Activated naive CD4-positive, alpha-beta T cell treated with Interleukin-2 at 50 U/mL for 16 hours (primary cell): ENCODE measurements at places on chromosomes 11 and 22.

DNA sequence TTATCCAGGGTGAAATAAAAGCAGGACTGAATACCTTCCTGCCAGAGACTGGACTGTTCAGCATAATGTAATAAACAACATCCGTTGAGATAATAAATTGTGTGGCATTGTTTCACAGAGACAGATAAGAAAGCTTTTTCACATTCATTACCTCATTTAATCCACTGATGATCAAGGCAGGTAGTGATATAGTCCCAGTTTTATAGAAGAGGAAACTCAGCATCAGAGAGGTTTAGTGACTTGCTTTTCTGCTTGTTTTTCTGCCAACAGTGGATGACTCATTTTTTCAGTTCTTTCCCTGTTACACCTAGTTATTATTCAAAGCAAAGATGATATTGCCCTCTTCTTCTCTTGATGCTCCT is 4.0 kb downstream of the MYO18B start:
- no peak for DNase-seq

DNA sequence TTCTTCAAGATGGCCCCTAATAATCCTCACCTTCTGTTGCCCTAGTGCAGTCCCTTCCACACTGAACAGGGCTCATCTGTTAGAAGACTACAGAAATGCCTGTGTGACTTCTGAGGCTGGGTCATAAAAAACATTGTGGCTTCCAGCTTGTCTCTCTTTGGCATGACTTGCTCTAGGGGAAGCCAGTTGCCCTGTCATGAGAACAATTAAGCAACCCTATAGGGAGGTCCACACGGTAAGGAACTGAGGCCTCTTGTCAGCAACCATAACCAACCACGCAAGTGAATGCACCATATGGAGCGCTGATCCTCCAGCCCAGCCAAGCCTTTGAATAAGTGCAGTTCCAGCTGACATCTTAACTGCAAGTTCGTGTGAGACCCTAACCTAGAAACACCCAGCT is 2.6 kb downstream of the LIPT2 start:
- DNase-seq, result no peak

DNA sequence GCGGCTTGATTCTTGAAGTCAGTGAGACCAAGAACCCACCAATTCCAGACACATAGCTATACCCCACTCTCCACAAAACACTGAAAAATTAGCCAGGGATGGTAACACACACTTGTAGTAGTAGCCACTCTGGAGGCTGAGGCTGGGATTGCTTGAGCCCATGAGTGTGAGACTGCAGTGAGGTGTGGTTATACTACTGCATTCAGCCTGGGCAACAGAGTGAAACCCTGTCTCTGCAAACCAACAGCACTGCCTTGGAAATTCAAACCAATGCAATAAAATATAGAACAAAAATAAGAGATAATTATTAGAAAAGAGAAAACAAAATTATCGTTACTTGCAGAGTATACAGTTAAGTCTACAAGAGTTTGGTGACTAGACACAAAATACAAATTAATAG is 20.2 kb upstream of the PRDM10 start:
- DNase-seq, result no peak

GRCh38 chr22:27755521-27756211 is 45.9 kb downstream of the MN1 start:
- no peak for DNase-seq

- no peak for DNase-seq
These were observed 13.3 kb upstream of the CD81 start for GRCh38 chr11:2363577-2364370.

DNA sequence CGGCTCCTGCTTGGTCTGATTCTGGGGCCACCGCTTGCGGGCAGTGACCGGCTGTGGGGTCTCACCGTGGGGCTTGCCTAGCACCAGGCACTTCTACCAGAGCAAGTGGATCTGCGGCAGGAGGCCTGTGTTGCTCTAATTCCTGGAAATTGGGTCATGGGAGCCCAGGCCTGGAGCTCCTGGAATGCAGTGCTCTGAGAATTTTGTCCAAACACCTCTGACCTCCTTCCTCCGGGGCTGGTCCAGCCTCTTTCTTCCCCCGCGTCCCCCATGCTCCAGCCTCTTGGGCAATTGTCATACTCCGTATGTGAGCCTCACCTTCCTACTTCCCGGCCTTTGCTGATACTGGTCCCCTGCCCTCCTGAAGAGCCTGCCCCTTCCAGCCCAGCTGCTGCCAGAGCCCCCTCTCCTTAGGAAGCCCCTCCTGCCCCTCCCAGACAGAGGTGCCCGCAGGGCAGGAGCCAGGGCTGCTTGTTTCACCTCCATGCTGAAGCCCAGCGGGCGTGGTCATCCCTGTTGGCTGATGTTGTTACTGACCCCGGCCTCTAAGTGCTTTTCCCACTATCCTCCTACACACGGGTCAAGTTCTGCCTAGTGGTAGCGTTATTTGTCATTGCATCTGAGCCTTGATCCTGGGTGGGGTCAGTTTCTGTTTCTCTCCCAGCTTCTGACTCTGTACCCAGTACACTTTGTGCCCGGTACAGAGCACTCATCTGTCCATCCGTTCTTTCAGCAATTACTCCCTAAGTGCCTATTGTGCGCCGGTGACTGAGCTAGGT is 9.6 kb downstream of the MGAT3 start:
- no peak for DNase-seq

- no peak for DNase-seq
These were observed 74.3 kb downstream of the ACER3 start for GRCh38 chr11:76935042-76935441.

- no peak for DNase-seq
These were observed 52.8 kb downstream of the MN1 start for GRCh38 chr22:27748751-27749191.
